Inflammatory macrophage treated with lipopolysaccharide for 4 hours (primary cell): ENCODE measurements at places on chromosomes 2 and 18.

DNA sequence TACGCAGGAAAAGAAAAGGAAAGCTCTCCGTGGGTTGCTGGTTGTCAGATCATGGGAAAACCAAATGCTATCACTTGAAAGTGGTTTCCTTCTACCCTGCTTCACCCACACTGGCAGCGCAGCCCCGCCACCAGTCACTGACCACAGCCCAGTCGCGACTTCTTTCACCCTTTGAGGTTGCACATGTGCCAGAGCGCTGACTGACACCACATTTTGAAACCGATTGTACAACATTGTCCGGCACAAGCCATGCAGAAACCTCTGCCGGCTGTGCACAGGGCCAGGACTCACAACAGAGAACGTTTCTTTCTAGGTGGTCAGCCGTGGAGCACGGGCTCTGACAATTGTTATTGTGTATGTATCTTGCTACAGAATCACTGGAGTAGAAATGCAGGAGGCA lies 827.2 kb upstream of the POU3F3 start:
- DNase-seq = no peak

DNA sequence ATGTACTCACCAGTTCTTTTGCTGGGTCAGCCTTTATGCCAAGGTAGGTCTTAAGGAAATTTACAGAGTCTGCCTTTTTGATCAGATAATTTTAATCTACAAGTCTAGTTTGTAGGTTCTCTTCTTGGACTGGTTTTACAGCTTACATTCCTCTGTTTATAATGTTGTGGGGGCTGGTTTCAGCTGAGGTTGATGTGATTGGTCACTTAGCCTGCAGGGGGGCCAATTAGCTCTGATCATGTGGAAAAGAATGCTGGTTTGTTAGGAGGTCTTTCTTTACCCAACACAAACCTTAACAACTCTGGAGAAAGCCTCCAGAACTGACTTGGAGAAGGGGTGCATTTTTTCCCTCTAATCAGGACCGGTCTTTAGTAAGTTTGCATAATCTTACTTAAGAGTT lies at the start of gene KCNJ13:
Gene KCNJ13 (minus strand): TSS at position 131 of the 400 bp plus-strand sequence. CDS start 5,203 bp downstream, outside the sequence.
- no peak for DNase-seq

DNA sequence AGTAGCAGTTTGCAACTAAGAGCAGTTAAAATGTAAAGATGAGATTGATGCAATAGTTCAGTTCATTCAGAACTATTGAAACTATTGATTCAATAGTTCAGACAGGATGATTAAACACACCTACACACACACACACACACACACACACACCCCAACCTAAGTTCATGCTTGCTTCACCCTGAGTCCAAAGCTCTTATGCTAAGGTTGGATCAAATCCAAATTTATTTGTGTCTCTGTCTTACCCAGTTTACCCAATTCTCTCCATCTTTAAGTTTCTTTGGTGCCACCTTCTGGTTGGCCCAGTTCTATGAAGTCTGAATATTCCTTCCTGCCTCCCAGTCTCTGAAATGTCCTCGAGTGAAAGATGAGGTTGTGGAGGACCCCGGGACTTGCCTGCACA lies 5.1 kb downstream of the SERPINB8 start:
- peak; percentile 35 for DNase-seq

GRCh38 chr2:176763130-176763529 lies 449.5 kb upstream of the HNRNPA3 start:
- no peak for DNase-seq

GRCh38 chr2:144190908-144191605 lies 328.9 kb downstream of the ZEB2 start:
- peak; percentile 80 for DNase-seq

- DNase-seq = no peak
These were observed 86.6 kb upstream of the RGPD5 start for GRCh38 chr2:109707281-109708147.

DNA sequence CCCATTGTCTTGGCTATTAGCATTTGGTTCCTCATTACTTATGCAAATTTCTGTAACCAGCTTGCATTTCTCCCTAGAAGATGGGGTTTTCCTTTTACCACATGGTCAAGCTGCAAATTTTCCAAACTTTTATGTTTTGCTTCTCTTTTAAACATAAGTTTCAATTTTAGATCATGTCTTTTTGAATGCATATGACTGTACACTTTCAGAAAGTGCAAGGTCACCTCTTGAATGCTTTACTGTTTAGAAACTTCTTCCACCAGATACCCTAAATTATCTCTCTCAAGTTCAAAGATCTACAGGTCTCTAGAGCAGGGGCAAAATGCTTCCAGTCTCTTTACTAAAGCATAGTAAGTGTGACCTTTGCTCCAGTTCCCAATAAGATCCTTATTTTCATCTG lies 837.6 kb upstream of the NXPH2 start:
- DNase-seq = no peak

- no peak for DNase-seq
These were observed 60.3 kb downstream of the CERKL start for GRCh38 chr2:181596556-181596955.

DNA sequence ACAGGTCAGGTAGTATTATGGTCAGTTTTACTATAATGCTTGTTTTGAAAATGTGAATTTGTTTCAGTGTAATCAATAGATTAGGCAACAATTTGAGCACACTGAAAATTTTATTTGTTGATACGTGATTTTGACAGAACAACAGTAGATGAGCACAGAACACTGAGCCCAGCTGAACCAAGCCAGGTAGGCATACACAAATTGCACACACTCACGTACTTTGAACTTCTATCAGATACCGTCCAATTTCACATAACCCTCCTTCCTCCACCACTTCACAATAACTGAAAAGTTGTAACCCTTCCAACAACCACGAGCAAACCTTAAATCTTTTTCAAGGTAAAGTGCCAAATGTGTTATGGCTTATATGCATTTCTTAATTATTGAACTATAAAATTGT lies 229.5 kb upstream of the TMEFF2 start:
- no peak for DNase-seq

DNA sequence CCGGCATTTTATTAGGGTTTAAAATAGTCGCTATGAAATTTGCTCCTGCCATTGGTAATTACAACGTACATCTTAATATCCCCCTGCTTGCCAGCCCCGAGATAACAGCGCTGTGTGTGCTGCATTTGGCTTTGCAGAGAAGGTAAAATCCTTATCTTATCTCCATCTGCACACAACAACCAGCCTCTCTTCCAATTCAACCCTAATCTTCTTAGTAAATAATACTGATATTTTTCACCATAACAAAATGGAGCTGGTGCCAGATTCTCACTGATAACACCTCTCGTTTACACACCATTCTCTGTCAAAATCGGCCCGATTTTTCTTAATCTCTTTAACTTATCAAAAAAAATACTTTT lies 61.4 kb upstream of the SIX3 start:
- DNase-seq = no peak

GRCh38 chr2:33215299-33215698 lies 261.1 kb upstream of the RASGRP3 start:
- DNase-seq = no peak

DNA sequence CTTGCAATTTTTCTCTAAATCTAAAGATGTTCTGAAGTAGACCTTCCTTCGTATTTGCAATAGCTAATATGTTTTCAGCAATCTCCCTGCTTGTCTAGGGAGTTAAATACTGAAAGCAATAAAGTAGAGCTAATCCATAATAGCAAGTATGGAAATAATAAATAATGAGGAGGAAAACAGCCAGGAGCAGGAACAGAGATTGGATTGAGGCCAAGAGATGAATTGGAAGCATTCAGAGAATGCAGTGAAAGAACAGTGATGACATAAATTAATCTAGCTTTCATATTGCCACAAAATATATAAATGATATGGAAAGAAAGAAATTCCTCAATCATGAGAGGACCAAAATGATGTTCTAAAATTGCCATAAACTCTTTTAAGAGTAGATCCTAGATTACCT lies 679.7 kb downstream of the METTL4 start:
- DNase-seq = no peak

- DNase-seq = no peak
These were observed 1530.9 kb upstream of the LRRTM1 start for GRCh38 chr2:81835321-81836000.

DNA sequence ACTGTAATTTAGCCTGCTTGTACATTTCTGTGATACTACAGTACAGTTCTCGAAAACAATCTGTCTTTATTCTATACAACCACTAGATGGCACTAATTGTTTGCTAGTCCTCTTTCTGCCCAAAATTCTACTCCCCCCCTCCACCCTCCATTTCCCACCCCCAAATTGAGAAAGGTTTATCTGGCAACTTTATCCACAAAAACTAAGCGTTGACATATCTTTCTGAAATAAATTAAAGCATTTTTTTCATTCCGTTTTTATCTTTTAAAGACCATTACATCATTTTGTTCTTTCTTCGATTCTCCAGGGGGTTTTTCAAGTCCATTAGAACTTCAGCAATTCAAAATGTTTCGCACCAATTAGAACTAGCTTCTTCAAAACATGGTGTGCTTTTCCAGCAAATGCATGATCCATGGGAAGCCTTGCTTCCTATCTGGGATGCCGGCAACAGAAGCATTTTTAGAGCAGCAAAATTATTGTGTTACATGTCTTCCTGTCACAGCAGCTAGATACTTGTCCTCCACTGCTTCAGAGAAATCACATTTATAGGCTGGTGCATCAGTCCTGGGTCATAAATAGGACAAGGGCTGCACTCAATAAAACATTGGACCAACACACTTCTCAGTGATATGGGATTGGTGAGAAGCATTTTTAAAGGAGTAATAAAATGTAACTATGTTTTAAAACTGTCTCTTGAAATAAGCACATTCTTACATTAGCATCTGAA lies 241.3 kb downstream of the PAX3 start:
- DNase-seq = peak; percentile 7

GRCh38 chr2:170005702-170006101 lies 172.2 kb upstream of the MYO3B start:
- DNase-seq = no peak

- DNase-seq = no peak
These were observed 355 bp upstream of the KIDINS220 start for GRCh38 chr2:8837795-8838140.

- DNase-seq = no peak
These were observed 1059.3 kb upstream of the GYPC start for GRCh38 chr2:125596612-125597011.

- DNase-seq = peak; percentile 16
These were observed 84.8 kb downstream of the VRK2 start for GRCh38 chr2:58131191-58132011.

GRCh38 chr2:52395912-52396311 lies 1364.0 kb upstream of the NRXN1 start:
- no peak for DNase-seq

DNA sequence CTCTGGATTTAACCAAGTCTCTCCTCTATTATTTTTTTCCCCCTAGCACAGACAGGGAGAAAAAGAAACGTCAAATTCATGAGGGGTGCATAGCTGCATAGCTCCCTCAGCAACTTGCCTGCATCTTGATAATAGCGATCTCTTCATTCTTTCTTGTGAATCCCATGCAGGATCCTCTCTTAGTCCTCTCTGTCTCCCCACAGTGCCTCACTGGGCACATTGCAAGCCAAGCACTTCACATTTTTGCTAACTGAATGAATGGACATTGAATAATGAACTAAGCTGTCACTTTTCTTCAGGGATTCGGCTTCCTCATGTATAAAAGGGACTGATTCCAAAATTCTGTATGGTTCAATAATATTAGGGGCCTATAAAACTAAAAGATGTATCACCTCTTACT lies 2.9 kb upstream of the EPB41L3 start:
- peak; percentile 68 for DNase-seq

- no peak for DNase-seq
These were observed 274.9 kb upstream of the GYPC start for GRCh38 chr2:126381091-126381490.

DNA sequence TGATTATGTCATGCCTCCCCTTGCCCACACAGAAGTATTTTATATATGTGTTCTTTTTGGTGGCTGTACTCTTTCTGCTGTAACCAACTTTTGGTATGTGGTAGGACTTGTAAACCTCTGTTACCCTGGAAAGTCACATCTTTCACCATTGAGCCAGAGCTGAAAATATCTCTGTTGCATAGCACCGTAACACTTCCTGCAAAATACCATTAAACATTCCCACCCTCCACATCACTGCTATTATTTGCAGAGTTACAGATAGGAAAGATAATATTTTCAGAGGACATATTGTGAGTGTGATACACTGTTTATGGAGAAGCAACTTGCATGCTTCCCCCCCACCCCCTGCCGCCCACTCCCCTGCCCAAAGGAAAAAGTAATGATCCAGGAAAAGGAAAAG lies 44.8 kb downstream of the CAB39 start:
- peak; percentile 62 for DNase-seq

DNA sequence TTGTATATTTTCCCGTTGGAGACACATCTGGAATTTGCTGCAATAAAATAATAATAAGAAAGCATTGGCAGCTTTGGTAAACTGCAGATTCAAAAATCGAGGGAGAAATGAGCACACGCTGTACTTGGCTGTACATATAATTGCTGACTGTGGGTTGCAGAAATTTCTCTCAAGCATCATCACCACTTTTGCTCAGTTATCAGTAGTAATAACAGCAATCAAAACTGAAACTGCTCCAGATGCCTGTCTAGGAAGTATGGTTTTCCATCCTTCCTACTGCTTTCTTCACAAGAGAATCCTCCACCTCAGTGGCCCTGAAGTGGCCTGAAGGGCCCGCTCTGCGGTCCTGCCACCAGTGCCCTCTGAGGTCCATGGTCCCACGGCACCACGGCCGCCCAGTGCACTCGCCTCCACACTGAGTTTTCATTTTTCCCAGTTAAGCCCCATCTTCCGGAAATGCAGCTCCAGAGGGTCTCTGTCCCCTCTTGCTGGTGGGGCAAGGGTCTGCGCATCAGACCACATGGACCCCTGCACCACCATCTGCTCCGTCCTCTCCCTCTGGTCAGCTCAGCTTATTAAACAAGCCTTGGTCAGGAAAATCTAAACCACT lies 3.9 kb downstream of the DUSP28 start:
- DNase-seq = peak; percentile 57

DNA sequence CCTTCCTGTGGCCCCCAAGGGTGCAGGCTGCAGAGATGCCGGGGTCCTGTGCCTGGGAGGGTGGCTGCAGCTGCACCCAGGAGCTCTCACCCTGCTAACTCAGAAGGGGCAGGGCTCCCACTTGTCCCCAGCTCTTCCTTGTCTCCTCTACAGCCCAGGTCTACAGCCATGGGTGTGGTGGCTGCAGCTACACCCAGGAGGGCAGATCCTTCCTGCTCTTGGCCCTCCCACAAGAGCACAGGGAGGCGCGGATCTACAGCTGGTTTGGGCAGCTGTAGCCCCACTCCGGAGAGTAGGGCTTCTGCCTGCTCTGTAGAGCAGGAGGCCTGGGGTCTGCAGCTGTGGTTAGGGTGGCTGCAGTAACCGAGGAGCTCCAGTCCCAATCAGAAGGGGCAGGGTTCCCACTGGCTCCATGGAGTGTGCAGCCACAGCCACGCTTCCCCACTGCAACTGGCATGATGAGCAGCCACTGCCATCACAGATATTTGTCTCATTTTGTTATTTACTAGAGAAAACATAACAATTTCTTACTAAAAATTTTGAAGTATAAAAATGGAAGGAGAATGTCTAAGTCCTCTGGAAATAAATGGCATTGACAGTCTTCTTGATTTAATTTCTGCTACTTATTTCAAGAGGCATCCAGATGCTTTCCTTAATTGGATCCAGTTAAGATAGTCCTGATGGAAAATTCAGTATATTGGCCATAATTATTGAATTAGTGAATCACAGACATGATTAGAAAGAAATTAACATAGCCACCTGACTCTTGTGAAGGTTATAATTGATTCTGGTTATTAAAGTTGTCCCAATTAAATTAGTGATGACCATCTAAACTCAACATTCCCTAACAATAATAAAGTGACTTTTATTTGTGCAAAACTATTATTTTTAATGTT lies 233.6 kb downstream of the KCNE4 start:
- no peak for DNase-seq
